ENCODE measurements at places on chromosomes 1 and 21. TPM values are rescaled to one million over a fixed set of nuclear protein-coding genes. Genes with fewer than 3 reads are reported as not detected.
A peak's percentile ranks its signal among the peaks of the same experiment; 100 is the strongest.

DNA sequence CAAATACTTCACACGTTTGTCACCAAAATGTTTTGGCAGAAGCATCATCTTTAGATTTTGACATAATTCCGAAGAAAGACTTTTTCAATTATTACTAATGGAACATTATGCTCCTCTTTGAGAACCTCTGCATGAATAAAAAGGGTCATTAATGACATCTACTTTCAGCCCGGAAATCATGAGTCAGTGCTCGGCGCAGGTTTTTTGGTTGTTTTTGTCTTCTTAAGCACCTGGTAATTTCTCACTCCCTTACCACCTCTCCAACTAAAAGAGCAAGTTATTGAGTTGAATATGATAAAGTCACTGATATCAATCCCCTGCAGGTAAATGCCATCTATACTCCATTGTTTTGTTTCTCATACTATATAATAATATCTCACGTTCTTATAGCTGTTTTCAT, 113.0 kb upstream of the PBX1 start:
- no peak for DNase-seq
- H3K27me3 ChIP-seq = no peaks in the 10 kb centered on the region
- no peaks in the 10 kb centered on the region for H3K4me1 ChIP-seq
- H3K4me3 ChIP-seq = no peak overlapping the region
- no peak overlapping the region for H3K27ac ChIP-seq
- no peaks in the 10 kb centered on the region for H3K36me3 ChIP-seq

CELA2A gene
- not detected for total RNA-seq

ASCL5 gene
- total RNA-seq = not detected

- H3K27me3 ChIP-seq = no peaks in the 10 kb centered on the region
- no peak overlapping the region for H3K4me3 ChIP-seq
- no peaks in the 10 kb centered on the region for H3K36me3 ChIP-seq
- no peak for DNase-seq
- no peaks in the 10 kb centered on the region for H3K4me1 ChIP-seq
These were observed 78.9 kb downstream of the KAZN start for GRCh38 chr1:14677292-14677971.

L1TD1 gene
- total RNA-seq = not detected

DNA sequence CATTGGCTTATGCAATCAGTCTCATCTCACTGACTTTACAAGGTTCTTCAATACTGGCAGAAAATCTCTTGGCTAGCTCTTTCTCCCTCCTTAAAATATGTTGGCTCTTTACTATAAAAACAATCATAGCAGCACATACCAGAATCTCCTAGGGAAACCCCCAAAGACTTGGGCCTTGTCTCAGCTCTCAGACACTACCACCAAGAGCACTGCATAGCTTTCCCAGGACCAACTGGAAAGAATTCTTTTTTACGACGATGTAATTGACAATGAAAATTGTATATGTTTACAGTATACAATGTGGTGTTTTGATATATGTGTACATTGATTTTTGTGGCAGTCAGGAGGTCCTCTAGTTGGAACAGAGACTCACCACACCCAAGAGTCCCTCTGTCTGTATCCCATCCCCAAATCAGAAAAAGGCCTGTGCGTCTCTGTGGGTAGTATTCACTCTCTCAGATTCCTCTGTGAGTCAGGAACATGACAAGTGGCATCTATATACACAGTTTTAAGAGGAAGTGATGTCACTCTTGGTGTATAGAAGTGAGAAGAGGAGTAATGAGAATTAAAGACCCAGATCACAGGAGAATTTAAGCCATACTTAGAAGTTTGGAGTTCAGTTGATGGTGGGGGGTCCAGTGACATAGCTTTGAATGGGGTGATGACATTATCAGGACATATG, 21.1 kb downstream of the SMAP2 start:
- H3K27me3 ChIP-seq = no peaks in the 10 kb centered on the region
- DNase-seq = no peak
- no peak overlapping the region for H3K4me3 ChIP-seq
- no peaks in the 10 kb centered on the region for H3K4me1 ChIP-seq

RSRP1 gene
- 56.9 TPM for total RNA-seq

AMY1C gene
- total RNA-seq = not detected

- peak overlapping the region; percentile 76 for H3K4me3 ChIP-seq
- peak; percentile 80 for DNase-seq
- H3K36me3 ChIP-seq = peaks cover 27% of the 10 kb centered on the region
- H3K27me3 ChIP-seq = no peaks in the 10 kb centered on the region
- H3K4me1 ChIP-seq = peaks cover 10% of the 10 kb centered on the region
- peak overlapping the region; percentile 83 for H3K27ac ChIP-seq
These were observed 6.0 kb upstream of the TNFRSF25 start for GRCh38 chr1:6471970-6472368.

PDC gene
- total RNA-seq = not detected

DNA sequence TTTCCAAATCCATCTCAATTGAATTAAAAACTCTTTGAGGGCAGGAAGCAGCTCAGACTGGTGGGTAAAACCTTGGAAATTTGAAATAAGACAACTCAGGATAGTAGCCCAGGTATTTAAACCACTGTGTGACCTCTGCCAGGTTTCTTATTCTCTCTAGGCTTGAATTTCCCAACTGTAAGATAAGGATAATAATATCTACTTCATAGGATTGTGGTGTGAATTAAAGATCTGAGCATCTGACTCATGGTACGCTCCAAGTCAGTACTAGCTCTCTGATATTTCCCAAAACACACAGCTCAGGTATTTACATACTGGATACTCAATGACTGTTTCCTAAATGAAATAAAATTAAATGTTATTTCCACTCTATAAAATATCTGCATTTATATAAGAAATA, 337.2 kb downstream of the LTN1 start:
- no peaks in the 10 kb centered on the region for H3K4me1 ChIP-seq
- H3K27me3 ChIP-seq = no peaks in the 10 kb centered on the region
- no peaks in the 10 kb centered on the region for H3K36me3 ChIP-seq
- no peak for DNase-seq
- H3K4me3 ChIP-seq = no peak overlapping the region

FMN2 gene
- total RNA-seq = not detected

ACTA1 gene
- total RNA-seq = 0.45 TPM

DNA sequence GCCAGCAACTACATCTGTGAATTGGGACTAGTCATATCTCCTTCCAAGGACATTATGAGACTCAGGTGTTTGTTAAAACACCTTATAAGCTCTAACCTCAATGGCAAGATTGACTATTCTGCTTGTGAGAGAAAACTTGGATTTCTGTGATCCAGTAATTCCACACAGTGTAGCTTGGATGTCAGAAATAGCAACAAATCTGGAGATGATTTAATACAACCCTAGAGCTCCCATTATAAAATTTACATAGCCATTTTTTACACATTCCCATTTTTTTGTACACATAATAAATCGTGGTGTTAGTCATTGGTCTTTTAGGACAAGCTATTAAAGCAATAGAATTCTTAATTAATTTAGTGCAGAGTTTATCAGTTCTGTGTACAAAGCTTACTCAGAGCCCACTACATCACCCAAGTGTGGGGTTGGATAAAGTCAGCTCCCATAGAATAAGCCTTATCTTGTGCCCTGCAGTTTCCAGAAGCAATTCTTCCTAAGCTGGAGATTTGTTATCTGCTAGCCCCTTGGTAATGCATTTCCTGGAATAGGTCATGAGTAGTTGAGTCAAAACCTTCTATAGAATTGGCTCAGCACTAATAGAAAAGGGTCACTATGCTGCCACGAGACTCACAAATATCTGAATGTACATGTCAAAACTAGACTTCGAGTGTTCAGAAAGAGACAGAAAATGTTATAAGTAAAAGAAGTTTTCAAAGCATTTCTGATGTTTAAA, 434.0 kb upstream of the RUNX1 start:
- H3K27ac ChIP-seq = no peak overlapping the region
- no peaks in the 10 kb centered on the region for H3K4me1 ChIP-seq
- H3K4me3 ChIP-seq = no peak overlapping the region
- no peaks in the 10 kb centered on the region for H3K36me3 ChIP-seq
- DNase-seq = no peak

DNA sequence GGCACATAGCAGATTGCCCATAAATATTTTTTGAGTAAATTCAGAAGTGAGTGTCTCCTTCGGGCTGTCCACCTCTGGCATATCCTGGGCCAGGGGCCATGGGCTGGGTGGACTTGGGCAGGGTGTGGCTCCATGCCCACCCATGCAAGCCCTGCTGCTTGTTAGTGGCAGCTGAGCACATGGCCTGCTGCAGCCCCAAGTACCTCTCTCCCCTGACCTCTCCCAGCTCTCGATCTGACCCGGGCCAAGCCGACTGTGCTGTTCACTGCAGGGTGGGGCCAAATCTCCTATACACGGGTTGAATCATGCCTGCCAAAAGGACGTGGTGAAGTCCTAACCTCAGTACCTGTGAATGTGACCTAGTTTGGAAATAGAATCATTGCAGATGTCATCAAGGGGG, 132.5 kb upstream of the C1orf174 start:
- no peaks in the 10 kb centered on the region for H3K27me3 ChIP-seq
- no peaks in the 10 kb centered on the region for H3K36me3 ChIP-seq
- no peak overlapping the region for H3K27ac ChIP-seq
- H3K4me1 ChIP-seq = no peaks in the 10 kb centered on the region
- H3K4me3 ChIP-seq = no peak overlapping the region
- DNase-seq = no peak

GRCh38 chr1:180849031-180849775, 63.5 kb upstream of the KIAA1614 start:
- H3K27me3 ChIP-seq = no peaks in the 10 kb centered on the region
- H3K4me1 ChIP-seq = peaks cover 4% of the 10 kb centered on the region
- no peak overlapping the region for H3K27ac ChIP-seq
- H3K4me3 ChIP-seq = no peak overlapping the region
- no peak for DNase-seq

- no peak overlapping the region for H3K4me3 ChIP-seq
- H3K27me3 ChIP-seq = no peaks in the 10 kb centered on the region
- no peak for DNase-seq
- H3K27ac ChIP-seq = no peak overlapping the region
- peaks cover 6% of the 10 kb centered on the region for H3K36me3 ChIP-seq
These were observed 58.8 kb downstream of the MRPS6 start for GRCh38 chr21:34132202-34132601.

FNDC7 gene
- not detected for total RNA-seq

GRCh38 chr1:53278298-53278725, 40.0 kb upstream of the MAGOH start:
- peak; percentile 73 for DNase-seq
- H3K36me3 ChIP-seq = peaks cover 13% of the 10 kb centered on the region
- H3K4me3 ChIP-seq = no peak overlapping the region
- no peaks in the 10 kb centered on the region for H3K27me3 ChIP-seq
- no peak overlapping the region for H3K27ac ChIP-seq

DNA sequence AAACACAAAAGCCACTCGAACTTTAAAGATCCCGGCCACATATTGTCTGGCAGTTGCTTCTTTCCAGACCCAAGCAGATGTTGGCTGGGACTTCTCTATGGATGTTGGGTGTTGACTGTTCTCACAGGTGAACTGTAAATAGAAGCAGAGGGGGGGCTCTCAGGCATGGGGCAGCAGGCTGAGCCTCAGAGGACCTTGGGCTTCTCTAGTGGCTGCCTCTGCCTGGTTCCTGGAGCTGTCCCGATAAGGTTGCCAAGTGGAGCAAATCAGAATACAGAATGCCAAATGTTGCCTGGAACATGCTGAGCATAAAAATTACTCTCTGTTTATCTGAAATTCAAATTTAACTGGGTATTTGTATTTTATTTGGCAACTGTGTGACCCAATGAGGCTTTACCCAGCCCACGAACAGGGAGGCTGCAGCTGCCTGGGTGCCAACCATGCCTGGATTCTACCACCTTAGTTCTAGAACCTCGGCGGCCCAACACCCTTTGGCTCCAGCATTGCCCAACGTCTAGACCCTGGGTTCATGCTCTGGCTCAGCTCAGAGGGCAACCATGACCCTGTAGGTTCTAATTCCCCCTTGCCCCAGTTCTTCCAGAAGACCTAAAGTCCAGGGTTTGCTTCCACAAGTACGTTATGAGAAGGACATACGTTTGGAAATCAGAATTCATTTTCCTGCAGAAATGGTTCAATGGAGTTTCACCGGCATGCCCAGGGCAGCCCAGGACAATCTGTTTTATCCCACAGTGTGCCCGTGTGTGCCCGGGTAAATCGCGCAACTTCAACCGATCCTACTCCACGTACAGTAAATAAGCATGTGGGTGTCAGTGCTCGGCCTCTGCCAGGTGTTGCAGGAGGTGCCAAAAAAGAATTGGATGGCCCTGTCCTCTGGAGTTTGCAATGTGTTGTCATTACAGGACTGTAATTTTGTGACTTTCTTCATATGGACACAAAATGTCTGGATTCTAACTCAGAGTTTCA, 5.4 kb upstream of the SLC45A1 start:
- no peak overlapping the region for H3K27ac ChIP-seq
- peaks cover 2% of the 10 kb centered on the region for H3K36me3 ChIP-seq
- no peaks in the 10 kb centered on the region for H3K27me3 ChIP-seq
- no peak for DNase-seq

DNA sequence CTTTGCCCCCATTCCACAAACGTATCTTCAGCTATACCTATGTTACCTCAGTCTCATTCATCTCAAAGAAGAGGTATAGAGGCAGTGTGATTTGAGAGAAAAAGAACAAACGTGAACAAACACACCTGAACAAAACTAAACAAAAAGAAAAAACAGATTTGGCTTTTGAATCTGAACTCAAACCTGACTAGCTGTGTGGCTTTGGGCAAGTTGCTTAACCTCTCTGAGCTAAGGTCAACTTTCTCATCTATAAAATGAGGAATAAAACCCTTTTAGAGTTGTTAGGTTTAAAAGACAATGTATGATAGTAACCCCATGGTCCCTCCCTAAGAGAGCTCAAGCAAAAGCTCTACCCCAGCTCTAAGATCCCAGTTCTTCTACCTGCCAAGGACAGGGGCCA, 73.5 kb downstream of the ZNF648 start:
- no peak overlapping the region for H3K27ac ChIP-seq
- no peaks in the 10 kb centered on the region for H3K4me1 ChIP-seq
- H3K27me3 ChIP-seq = no peaks in the 10 kb centered on the region
- no peak overlapping the region for H3K4me3 ChIP-seq
- H3K36me3 ChIP-seq = no peaks in the 10 kb centered on the region

DNA sequence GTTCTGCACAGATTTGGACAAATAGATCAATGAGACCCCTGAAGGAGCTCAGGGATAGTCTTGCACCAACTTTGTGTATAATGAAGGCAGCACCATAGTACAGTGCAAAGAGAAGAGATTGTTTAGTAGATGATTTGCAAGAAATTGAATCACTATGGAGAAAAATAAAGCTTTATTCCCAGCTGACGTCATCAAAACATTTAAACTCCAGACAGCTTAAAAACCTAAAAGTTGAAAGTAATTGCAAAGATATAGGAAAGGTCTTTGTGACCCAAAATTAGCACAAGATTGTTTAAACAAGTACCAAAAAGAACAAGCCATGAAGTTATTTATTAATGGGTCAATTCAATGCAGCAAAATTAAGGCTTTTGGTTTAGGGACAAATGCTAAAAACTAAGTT, 88.8 kb upstream of the BACE2 start:
- H3K4me1 ChIP-seq = no peaks in the 10 kb centered on the region
- H3K36me3 ChIP-seq = no peaks in the 10 kb centered on the region
- H3K27ac ChIP-seq = no peak overlapping the region
- peaks cover 50% of the 10 kb centered on the region for H3K27me3 ChIP-seq

DIO1 gene
- total RNA-seq = not detected
